ENCODE measurements at places on chromosomes 2 and 18. TPM values are rescaled to one million over a fixed set of nuclear protein-coding genes. Genes with fewer than 3 reads are reported as not detected.

Gene RUFY4
- total RNA-seq = 0.85 TPM

Gene TMEM37
- 64.1 TPM for total RNA-seq

Gene DYSF
- total RNA-seq = 26.6 TPM

Gene LYPD6B
- not detected for total RNA-seq

Gene MYO5B
- total RNA-seq = 2.2 TPM

Gene DES
- total RNA-seq = 3.1 TPM

Gene GPR155
- total RNA-seq = 12.7 TPM

Gene NLRC4
- total RNA-seq = 3.3 TPM

Gene MYCN
- total RNA-seq = not detected

Gene ROCK1
- total RNA-seq = 107 TPM

Gene POTEI
- not detected for total RNA-seq

Gene SPATS2L
- total RNA-seq = 88.9 TPM

Gene SMYD1
- total RNA-seq = not detected

Gene CROCC2
- total RNA-seq = not detected

Gene LYPD1
- not detected for total RNA-seq

Gene SPP2
- total RNA-seq = not detected

Gene PIEZO2
- 0.98 TPM for total RNA-seq

Gene MAP3K19
- not detected for total RNA-seq

Gene CGREF1
- total RNA-seq = 4.0 TPM

Gene INSIG2
- 23.8 TPM for total RNA-seq

Gene MARCHF7
- total RNA-seq = 122 TPM

Gene PLGLB2
- total RNA-seq = 6.2 TPM

Gene SLC20A1
- total RNA-seq = 30.6 TPM

Gene DSG4
- not detected for total RNA-seq

Gene TMEM178A
- 4.7 TPM for total RNA-seq

Gene AGXT
- 0.33 TPM for total RNA-seq
